HS-27A (cell line): ENCODE measurements at places on chromosomes 16 and 17.
A peak's percentile ranks its signal among the peaks of the same experiment; 100 is the strongest.

- peak; percentile 38 for DNase-seq
Measured at GRCh38 chr17:31674717-31675349, 184.2 kb downstream of the COPRS start.

- DNase-seq = no peak
Measured at GRCh38 chr17:15398736-15399331, 57.4 kb upstream of the TEKT3 start.

DNA sequence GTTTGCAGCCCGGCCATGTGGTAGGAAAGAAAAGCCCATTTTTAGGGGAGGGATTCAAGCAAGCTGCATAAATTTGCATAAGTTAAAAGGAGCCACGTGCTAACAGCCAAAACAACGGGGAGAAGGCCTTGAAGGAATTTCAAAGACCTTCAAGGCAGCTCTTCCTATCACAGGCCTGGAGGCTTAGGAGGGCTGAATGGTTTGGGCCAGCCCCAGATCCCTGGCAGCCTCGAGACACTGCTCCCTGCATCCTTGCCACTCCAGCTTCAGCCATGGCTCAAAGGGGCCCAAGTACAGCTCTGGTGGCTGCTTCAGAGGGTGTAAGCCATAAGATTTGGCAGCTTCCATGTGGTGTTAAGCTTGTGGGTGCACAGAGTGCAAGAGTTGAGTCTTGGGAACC lies 22.6 kb downstream of the PRDM7 start:
- no peak for DNase-seq

DNA sequence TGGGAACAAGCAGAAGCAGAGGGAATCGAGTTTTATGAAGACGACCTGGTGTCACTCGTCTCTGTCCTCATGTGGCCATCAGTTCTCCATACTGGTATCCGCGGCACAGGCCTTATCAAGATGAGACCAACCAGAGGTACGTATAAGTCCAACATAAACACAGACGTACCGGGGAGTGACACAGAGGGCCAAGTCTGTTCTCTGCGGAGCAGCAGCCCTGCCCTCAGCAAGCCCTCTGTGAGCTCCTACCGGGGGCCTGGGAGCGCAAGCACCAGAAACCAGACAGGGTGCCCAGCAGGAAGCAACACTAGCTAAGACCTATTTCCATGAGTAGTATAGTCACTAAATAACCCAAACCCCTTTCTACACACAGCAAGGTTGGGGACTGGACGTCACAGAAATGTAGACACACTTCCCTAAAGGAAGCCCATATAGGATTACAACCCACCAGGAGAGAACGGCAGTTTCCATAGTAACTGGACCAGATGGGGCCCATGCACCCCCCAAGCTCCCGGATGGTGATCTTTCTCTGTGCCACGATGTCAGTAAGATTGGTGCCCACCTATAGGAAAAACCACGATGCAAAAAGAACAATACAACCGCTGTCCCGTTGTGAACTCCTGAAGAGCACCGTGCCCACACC lies 911 bp downstream of the ARL16 start:
- DNase-seq = no peak

DNA sequence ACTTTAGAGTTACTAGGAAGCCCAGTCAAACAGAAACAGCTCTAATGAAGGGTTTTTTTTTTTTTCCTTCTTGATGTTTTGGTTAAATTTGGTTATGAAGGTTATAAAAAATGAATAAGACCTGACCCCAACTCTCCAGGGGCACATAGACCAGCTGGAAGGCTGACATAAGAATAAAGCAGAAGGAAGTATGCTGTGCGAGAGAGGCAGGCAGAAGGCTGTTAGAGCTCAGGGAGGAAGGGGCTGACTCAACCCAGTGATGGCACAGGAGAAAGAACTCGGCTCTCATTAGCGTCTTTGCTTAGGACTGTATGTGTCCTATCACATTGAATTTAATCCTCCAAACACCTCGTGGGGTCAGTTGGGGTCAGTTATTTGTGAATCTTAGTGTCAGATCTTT lies 474.6 kb downstream of the PMP22 start:
- DNase-seq = no peak

DNA sequence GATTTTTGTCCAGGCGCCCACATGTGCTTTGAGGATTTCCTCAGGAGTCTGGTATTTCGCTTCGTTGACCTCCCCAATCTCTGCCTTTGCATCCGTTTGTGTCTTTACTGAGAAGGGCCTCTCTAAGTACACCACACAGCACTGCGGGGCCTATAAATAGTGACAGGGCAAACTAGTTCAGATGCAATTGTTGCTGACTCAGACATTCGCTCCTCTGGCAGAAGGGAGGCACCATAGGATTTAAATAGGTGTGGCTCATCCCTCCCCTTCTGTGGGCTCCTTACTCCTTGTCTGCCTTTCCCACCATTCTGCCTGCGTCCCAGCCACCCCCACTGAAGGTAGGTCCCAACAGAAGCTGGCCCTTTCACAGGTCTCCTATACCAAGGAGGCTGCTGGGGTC lies 192.3 kb downstream of the SHISA9 start:
- DNase-seq = no peak

DNA sequence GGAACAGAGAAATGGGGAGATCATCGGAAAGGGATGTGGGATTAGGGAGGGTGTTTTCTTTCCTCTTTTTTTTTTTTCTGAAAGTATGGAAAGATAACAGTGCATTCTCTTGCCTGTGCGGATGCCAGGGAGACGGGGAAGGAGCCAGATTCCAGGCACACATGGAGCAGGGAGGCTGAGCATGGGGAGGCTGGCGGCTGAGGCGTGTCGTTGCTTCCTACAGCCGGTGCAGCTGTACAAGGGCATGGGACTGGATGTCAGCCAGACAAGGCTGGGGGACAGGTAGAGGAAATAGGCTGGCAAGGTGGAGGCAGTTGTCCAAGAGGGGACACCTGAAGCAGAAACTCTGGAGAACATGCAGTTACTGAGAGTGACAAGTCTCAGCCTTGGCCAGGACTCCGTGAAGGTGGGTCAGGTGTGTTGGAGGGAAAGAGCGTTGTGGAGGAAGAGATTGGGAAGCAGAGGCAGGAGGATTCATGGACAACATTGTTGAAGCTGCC lies 16.6 kb upstream of the ADORA2B start:
- DNase-seq = no peak

GRCh38 chr16:25089351-25089750 lies 22.2 kb upstream of the LCMT1 start:
- DNase-seq = no peak

DNA sequence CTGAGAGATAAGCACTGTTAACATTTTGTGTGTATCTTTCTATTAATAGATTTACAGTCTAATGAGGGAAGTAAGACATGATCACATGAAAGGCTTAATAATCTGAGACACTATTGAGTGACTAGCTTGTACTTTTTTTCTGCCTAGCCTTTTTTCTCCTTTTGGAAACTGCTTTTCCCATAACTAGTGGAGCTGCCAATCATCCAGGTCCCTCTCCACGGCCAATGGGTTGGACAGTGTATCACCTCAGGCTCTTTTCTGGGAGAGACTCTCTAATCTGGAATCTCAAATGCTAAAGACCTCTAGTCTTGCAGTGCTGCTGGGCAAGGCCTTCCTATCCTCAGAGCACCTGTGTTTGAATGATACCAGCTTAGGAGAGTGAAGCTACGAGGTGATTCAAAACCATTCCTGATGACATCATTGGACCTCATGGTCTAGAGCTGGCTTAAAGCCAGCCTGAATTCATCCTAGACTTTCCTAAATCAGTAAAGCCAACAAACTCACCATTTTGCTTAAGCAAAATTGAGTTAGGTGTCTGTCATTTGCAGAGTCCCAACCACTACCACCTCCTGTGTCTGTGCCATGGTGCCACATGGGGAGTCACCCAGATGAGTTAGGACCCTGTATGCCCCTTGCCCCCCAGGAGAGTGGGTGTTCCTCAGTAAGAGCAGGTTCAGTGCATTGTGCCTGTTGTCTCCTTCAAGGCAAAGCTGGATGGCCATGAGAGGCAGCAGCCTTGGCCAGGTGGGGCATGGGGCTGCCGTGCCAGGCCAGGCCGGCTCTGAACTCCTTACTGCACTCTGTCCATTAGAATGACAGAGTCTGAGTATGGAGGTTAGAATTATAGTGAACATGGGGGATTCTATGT lies 62.9 kb downstream of the SPECC1 start:
- DNase-seq = no peak

GRCh38 chr17:34378664-34379101 lies 15.7 kb upstream of the CCL1 start:
- no peak for DNase-seq

- no peak for DNase-seq
Measured at GRCh38 chr17:42306385-42306667, 18.0 kb downstream of the STAT5A start.

DNA sequence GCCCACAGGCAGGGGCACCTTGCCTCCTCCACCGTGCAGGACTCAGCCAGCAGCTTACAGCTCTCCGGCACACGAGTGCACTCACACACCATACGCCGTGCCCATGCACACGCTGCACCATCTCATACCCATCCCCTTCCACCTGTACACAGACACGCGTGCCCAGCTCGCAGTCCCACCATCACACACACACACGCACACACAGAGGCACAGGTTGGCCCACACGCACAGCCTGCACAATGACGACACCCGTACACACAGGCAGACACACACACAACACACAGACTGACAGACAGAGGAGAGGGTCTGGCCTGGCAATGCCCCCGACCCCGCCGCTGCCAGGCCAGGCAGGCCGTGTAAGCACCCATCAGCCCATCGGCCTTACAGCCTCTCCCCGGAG lies 12.1 kb downstream of the CASKIN1 start:
- DNase-seq = no peak

- no peak for DNase-seq
Measured at GRCh38 chr16:2238150-2238837, 2.0 kb downstream of the DNASE1L2 start.

DNA sequence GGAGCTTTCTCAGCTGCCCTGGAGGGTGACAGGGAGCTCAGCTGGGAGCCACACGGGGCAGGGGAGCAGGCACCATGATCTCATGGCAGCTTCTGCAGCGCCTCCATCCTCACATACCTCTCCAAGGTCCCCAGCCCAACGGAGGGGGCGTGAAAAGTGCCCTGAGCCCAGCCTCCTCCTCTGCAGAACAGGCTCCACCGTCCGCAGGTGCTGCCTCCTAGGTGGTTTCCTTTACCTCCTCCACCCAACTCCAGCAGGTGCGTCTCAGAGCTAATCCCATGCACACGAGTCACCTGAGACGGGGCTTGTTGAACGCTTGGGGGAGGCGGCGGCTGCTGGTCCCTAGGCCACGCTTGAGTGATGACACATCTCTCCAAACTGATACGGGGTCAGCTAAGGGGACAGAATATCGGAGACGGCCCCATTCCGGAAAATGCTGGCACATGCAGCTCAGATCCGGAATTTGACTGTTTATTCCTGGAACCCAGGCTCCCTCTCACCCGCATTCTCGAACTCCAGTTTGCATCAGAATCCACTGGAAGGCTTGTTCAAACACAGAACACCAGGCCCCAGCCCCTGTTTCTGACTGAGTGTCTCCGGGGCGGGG lies 387 bp upstream of the SLC38A8 start:
- no peak for DNase-seq

- no peak for DNase-seq
Measured at GRCh38 chr16:83070416-83071209, 443.8 kb downstream of the CDH13 start.

- no peak for DNase-seq
Measured at GRCh38 chr16:26985100-26986065, 81.3 kb upstream of the C16orf82 start.

DNA sequence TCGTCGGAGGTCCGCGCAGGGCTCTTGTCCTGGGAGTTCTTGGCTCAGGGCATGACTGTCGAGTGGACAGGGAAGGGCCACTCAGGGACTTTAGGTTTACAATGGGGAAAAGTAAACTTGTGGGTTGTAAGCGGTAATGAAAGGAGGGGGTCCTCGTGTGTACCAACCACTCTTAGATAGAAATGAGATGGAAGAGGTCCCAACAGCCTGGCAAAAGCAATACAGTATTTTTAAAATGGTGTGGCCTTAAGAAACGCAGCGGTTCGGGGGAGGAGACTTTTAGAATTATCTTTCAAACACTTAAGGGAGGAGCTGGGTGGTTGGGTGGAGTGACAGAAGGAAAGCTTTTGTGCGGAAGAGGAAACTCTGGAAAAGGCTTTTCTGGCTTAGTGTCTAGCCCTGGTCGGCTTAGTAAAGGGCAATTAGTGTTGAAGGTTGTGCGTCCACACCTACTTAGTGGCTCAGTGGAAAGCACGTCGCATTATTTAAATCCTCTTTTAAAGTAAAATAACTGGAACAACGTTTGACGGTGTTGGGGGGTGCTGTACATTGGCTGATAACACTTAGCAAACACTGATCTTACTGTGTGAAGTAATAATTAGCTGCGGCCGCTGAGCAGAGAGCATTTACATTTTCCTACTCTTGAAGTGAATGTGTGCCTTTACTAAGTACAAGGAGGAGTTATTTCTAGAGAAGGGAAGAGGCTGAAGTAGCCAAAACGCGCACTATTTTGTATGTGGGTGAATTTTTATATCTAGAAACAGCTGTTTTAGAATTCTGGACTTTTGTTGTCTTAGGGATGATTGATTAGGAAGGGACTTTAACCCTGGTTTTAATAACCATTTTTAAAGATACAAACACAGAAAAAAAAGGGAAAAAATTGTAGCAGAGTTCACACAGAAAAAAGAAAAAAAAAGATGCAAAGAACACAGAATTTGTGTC lies 1.0 kb downstream of the WSB1 start:
- peak; percentile 17 for DNase-seq

DNA sequence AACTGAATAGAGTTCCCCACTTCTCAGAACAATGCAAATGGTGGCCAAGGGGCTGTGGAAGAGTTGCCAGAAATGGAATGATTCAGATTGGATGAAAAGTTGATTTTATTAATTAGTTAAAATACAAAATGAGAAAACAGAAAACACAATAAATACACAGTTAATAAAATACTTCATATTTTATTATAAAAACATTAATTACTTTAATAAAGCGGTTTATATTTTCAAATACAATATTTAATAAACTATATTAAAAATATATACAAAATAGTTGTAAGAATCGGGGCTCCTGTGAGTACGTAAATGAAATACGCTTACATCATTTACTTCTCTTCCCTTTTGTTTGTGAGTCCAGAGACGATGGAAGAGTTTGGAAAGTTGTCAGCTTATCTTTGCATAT lies 507.6 kb downstream of the WWOX start:
- DNase-seq = no peak

DNA sequence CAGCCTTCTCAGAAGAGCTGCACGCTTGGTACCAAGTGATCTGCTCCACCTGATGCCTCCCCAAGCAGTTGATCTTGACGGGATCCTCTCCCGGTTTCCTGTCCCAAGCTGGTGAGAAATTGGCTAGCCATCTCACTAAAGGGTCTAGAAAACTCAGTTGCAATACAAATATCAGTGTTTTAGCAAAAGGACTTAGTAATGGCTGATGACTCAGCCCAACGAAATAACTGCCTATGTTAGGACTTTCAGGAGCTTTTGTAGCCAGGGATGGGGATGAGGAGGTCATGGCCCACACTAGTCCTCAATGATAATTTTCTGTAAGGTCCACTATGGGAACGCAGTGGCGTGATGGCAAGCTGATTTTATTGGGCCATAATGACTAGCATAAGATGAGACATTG lies 23.3 kb upstream of the ENGASE start:
- DNase-seq = no peak

GRCh38 chr16:51120730-51121347 lies 30.2 kb downstream of the SALL1 start:
- no peak for DNase-seq
